ENCODE measurements at places on chromosomes 16 and 17. TPM values are rescaled to one million over a fixed set of nuclear protein-coding genes. Genes with fewer than 3 reads are reported as not detected.

DNA sequence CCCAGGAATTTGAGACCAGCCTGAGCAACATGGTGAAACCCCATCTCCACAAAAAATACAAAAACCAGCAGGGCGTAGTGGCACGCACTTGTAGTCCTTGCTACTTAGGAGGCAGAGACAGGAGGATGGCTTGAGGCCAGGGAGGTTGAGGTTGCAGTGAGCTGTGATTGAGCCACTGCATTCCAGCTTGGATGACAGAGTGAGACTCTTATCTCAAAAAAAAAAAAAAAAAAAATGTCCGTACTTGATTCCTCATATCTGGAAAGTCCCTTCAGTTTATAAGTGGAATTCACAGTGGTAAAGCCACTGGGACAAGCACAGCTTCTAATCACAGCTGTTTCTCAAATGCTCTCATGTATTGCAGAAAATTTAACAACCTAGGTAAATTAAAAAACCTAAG is 78.6 kb upstream of the CREBBP start:
- DNase-seq = no peak

- DNase-seq = no peak
These were observed 252.1 kb upstream of the N4BP1 start for GRCh38 chr16:48862087-48862532.

DNA sequence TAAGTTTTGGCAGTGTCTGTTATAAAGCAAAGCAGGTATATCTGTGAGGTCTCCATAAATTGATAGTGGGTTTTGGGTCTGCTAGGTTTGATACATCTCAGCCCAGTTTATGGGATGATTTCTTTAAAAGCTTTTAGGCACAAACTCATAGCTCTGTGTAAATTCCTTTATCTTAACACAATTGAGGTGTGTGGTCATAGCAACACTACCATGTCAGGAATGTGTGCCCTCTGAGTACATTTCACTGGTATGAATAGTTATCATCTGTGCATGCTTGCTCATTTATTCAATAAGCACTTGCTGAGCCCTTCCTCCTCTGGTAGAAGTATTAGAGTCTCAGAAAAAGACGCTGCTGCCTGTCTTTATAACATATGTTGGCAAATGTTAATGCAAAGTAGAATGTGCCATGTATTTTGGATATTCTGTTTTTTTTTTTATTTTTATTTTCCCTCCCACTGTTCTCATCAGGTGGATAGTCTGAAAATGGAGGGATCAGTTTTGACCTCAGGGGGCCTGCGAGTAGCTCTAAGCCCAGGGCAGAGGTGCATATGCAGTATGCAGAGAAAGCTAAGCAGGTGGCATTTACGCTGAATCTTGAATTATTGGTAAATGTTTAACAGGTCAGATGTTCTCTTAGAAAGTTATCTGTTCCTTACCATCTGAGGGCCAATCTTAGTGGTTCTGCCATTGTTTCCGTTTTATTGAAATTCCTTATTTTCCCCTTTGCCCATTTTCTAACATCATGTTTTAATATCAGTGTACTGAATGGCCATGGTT is 90.7 kb downstream of the WNT3 start:
- DNase-seq = no peak

Gene MSRB1
- 72.7 TPM for polyA plus RNA-seq

GRCh38 chr17:46009681-46010596 is 10.9 kb downstream of the STH start:
- no peak for DNase-seq

DNA sequence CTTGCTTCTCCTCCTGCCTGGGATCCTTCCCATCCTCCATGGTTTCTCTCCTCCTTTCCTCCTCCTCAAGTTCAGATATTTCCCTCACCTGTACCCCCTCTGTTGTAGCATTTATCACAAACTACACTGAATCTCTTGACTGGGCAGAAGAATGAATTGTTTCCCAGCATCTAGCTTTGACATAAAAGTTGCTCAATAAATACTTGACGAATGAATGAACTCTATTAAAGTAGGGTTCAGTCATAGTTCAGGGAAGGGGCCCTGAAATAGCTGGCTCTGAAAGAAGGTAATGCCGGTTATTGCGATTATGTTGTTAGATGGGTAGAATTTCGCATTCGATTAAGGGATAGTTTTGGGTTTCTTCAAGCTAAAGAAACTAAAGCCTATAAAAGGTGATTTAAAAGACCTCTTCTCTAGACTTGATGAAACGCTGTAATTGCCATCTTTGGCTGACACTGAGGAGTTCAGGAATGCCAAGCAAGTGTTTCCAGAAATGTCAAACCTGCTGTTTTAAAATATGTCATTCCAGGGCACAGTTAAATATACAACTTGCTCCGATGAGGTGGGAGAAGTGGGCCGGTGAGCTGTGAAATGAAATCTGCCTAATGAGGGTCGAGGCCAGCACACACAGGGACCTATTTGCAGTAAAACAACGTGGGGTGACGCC is 1.0 kb upstream of the CPD start:
- no peak for DNase-seq

GRCh38 chr17:17018021-17018441 is 24.2 kb upstream of the MPRIP start:
- no peak for DNase-seq

DNA sequence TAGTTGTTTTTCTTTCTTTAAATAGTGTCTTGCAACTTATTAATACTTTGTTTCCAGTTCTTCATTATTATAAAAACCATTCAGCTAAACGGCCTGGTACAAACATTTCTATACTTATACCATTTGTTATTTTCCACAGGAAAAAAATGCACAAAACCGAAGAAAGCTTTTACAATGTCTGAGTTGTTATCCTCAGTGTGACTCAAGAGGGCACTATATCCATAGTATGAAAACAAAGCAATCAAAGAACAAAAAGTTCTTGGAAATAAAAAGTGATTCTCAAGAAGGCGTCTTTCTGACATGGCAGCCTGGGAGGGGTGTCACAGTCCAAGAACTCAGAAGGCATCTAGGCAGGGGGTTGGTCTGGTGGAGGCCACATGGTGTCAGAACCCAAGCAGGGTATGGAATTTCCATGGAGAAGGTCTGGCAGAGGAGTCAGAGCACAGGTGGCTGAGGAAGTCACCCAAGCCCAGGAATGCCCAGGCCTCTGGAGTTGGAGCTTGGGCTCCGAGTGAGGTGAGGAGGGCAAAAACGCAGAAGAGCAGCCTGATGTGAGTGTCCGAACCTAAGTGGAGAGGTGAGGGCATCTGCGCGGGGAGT is 70.9 kb upstream of the ATP2A3 start:
- DNase-seq = no peak

GRCh38 chr17:38916771-38917170 is 8.6 kb upstream of the LASP1NB start:
- no peak for DNase-seq

DNA sequence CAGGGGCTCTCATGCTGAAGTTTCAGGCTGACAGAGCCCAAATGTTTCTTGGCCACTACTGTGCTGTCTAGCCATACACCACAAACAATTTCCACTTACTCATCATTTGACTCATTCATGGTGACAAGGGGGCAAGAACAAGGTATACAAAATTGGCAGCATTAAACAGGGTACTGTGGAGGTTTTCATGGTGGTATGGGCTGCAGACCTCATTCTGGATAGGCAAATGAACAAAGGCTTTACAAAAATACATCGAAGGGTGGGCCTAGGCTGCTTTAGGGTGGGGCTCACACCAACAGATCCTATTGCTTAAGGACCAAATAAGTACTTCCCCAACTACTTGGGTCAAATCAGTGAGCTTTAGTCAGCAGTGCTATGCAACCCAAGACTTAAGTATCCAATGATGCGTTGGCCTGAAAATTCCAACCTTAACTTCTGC is 53.0 kb downstream of the N4BP1 start:
- DNase-seq = no peak

DNA sequence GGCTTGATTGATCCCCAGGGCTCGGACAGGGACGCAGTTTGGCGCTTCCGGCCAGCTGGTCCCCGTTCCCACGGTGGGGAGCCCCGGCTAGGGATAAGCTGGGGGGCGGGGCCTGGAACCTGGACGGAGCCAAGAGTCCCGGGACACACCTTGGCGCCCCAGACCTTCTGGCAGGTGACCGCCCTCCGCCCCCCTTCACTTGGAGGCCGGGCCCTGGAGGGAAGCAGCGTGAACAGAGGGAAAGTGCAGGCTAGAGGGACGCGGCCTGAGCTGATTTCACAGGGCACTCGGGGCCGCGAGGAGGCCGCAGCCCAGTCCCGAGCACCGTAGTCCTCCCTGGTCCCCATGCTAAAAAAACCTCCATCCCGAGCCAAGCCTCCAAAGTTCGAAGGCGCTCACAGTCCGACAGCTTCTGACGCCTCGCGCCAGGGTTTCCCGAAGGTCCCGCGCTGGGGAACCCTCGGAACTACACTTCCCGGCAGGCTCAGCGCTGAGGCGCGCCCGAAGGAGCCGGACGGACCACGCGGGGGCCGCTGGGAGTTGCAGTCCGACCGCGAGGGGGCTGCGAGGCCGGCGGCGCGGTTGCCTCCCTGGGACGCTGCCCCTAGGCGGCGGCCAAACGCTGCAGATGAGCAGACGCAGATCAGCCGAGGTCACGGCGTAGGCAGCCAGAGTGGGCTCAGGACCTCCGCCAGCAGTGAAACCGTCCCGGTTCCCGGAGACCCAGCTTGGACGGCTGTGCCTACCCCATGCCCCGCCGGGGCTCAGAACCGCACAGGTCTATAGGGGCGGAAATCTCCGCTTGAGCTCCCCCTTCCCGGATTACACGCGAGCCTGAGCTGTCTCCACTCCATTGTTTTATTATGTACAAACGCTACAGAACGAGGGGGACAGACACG is at the start of gene TBX6:
TSS of gene TBX6 (minus strand) at position 451 of the 899 bp plus-strand sequence. CDS start 731 bp downstream, outside the sequence.
- DNase-seq = peak; percentile 80

Gene RBFOX1
- polyA plus RNA-seq = 4.6 TPM

GRCh38 chr17:31499771-31500554 is 108.5 kb downstream of the RAB11FIP4 start:
- DNase-seq = no peak

DNA sequence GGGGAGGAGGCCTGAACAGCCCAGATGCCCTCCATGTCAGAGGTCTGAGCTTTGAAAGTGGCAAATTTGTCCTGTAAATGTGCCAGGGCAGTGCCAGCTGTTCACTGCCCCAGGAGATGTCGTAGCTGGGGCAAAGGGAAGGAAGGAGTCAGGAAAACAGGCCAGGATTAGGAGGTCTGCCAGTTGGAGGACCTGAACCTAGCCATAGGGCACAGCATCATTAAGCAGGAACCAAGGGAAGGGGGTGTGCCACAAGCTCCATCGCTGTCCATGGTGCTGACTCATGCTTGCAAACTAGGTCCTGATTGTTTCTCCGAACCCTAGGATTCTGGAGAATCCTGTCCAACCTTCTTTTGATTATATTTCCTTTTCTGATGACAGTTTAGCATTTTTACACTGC is 124.2 kb downstream of the TMEM132E start:
- DNase-seq = peak; percentile 41

GRCh38 chr17:79152110-79152509 is 77.5 kb downstream of the ENGASE start:
- no peak for DNase-seq

GRCh38 chr17:1800240-1800639 is 29.5 kb downstream of the SMYD4 start:
- DNase-seq = no peak

Gene TMEM132E
- 3.2 TPM for polyA plus RNA-seq

DNA sequence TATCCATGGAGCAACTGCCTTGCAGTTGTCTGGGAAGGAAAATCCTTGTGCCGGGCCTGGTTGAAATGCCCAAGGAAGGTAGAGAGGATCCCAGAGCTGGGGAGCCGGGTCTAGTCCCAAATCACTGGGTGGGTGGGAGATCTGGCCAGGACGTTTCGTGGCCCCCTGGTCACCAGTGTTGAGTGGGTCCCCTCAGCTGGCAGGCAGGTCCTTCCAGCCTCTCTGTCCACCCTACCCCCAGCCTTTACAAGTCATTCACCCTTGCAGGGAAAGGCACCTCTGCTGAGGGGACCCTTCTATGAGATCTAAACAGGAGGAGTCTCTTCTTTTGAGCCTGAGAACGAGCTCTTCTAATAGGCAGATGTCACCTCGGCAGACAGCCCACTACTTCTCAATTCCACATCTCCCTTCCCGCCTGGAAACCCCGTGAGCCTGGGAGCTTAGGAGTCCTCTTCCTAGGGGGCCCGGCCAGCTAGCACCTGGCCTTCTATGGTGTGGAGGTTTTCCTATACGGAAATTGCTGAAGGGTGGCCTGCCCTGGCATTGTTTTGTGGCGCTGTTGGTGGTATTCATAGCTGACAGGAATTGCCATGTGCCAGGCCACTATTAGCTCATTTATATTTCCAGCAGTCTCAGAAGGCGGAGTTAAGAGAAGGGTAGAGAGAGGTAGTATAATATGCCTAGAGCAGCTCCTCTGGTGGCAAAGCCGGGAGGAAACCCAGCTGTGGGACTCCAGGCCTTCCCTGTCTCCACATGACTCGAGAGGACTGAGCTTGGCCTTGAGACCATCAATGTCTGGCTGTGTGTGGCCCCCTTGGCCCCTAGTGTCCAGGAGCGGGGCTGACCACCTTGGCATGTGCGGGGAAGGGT is 13.3 kb downstream of the MPRIP start:
- no peak for DNase-seq

Gene CHST6
- 1.2 TPM for polyA plus RNA-seq
